ENCODE measurements at places on chromosomes 3 and 15. TPM values are rescaled to one million over a fixed set of nuclear protein-coding genes. Genes with fewer than 3 reads are reported as not detected.

DNA sequence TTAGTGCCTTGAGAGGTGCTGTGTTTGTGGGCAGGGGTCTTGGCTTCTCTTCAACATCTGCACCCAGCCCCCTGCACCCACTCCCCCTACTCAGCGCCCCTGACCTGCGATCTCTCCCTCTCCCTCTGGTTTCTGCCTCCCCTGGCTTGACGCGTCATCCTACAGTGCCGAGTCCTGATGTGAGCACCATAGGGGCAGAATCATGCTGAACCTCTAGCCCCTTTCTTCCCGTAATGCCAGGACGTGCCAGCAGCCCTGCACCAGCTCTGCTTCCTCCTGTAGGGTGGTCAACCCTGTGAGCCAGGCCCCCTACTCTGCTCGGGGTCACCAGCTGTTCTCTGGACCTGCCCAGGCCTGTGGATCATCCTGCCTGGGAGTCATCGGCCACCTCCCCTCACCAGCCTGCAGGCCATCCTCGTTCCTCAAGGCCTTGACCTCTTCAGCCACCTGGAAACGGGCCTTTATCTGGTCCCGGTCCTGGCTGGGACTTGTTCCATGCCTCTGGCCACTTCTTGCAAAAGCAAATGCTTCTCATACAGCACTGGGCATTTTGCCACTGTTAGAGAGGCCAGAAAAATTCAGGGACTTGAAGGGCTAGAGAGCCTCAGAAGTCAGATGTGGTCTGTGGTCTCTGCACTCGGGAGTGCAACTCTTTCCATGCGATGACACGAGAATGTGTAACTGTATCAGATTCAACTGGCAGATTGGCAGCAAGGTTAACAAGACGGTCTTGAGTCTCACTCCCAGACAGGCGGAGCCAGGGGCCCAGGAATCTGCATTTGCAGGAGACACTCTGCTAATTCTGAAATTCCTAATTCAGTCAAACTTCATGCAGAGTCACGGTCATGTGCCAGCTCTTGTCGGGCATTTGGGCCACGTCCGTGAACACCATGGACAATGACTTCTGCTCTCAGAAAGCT is 16.7 kb upstream of the KLF15 start:
- no peak overlapping the region for H3K4me3 ChIP-seq
- H3K4me1 ChIP-seq, result no peaks in the 10 kb centered on the region
- no peak for DNase-seq
- no peaks in the 10 kb centered on the region for H3K27me3 ChIP-seq

DNA sequence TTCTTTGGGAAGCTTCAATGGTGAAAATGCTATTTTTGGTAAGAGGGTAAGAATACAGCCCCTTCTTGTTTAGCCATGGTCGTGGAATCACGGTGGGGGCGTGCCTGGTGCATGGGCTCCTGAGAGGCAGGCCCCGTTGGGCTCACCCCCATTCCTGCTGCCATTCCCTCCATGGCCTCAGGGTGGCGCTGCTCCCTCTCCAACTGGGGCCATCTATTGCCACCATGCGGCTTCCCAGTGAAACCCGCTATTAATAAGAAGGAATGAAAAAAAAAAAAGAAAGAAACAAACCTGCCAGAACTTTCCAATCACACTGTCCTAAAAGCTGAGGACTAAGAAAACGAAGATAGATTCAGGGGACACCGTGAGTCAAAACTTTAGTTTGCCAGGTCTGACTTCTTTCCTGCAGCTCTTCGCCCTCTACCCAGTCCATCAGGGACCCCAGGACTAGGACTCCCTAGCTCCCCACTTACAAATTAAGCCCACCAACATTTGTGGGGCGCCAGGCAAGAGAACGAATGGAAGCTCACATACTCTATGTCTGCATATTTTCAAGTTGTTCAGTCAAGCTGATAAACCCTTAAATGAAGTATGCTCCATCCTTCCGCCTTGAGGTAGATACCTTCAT is 30.6 kb upstream of the ABHD2 start:
- no peaks in the 10 kb centered on the region for H3K27me3 ChIP-seq
- no peak overlapping the region for H3K27ac ChIP-seq
- H3K4me3 ChIP-seq, result no peak overlapping the region
- H3K36me3 ChIP-seq, result no peaks in the 10 kb centered on the region
- peak; percentile 45 for DNase-seq

DNA sequence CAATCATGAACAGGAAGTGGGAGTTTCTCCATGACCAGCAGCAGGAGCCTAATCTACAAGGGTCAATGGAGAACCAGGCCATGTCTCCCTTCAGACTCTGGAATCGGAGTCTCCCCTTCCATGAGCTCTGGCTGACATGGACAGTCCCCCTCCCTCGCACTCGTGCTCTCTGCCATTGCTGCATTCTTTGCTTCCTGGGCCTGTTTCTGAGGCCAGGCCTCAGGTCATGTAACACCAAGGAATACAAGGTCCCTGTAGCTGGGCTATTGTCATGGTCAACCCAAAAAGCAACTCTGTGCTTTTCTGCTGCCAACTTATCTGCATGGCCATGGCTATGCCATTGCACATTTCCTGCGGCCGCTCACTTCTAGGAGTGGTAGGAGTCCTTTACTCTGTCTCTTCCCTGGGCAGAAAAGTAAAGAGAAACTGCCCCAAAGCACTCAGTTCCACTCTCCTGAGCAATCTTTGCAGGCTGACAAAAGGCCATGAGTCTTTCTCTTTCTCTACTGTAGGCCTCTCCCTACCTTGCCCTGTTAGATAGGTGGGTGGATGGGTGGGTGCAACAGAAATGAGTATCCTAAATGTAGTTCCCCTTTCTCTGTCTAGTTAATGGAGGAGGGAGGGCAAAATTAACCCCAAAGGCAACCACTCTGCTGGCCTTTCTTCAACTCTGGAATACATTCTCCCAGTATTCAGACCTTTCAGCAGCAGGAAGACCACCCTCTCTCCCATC is 40.8 kb upstream of the PROK2 start:
- 0 out of 2 replicates have a peak, but pooled peaks cover 5% of the 10 kb centered on the region for H3K27me3 ChIP-seq
- H3K36me3 ChIP-seq, result no peaks in the 10 kb centered on the region
- no peak overlapping the region for H3K4me3 ChIP-seq
- no peak overlapping the region for H3K27ac ChIP-seq

GRCh38 chr3:11246663-11246970 is 25.6 kb upstream of the ATG7 start:
- H3K4me3 ChIP-seq, result no peak overlapping the region
- no peaks in the 10 kb centered on the region for H3K36me3 ChIP-seq
- H3K27ac ChIP-seq, result no peak overlapping the region
- DNase-seq, result no peak
- no peaks in the 10 kb centered on the region for H3K27me3 ChIP-seq
- no peaks in the 10 kb centered on the region for H3K4me1 ChIP-seq

DNA sequence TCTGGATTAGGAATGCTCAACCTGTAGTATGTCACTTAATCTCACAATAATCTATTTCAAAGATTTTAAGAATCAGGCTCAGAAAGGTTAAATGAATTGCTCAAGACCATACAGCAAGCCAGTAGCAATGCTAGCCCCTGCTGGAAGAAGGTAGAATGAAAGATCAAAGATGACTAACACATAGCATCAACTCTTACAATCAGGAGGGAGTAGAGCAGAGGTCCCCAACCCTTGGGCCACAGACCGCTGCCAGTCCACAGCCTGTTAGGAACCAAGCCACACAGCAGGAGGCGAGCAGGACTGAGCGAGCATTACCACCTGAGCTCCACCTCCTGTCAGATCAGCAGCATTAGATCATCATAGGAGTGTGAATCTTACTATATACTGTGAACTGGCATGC is 15.5 kb upstream of the GATM start:
- H3K27me3 ChIP-seq, result no peaks in the 10 kb centered on the region
- no peak for DNase-seq
- no peak overlapping the region for H3K27ac ChIP-seq

GRCh38 chr3:16516695-16517481 is 3.4 kb upstream of the RFTN1 start:
- no peak for DNase-seq
- peaks cover 22% of the 10 kb centered on the region for H3K27me3 ChIP-seq
- no peak overlapping the region for H3K27ac ChIP-seq
- H3K4me1 ChIP-seq, result peaks cover 12% of the 10 kb centered on the region
- H3K4me3 ChIP-seq, result no peak overlapping the region

DNA sequence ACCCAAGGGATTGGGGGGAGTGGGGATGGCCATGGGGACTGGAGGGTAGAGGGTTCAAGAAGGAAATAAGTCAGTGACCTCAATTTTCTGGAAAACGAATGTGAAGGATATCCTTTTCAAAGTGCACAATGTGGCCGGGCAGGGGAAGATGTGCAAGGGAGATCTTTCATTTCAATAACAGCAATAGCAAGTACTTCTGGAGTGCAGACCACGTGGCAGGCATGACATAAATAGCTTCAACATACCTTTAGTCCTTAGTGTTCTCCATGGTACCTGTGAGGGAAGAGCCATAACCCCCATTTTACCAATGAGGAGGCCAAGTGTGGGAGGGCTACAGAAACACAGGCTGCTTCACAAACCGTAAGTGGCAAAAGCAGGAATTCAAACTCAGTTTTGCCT is 138.7 kb downstream of the FOXP1 start:
- H3K4me1 ChIP-seq, result no peaks in the 10 kb centered on the region
- DNase-seq, result no peak
- H3K27ac ChIP-seq, result no peak overlapping the region
- no peaks in the 10 kb centered on the region for H3K27me3 ChIP-seq
- no peaks in the 10 kb centered on the region for H3K36me3 ChIP-seq

DNA sequence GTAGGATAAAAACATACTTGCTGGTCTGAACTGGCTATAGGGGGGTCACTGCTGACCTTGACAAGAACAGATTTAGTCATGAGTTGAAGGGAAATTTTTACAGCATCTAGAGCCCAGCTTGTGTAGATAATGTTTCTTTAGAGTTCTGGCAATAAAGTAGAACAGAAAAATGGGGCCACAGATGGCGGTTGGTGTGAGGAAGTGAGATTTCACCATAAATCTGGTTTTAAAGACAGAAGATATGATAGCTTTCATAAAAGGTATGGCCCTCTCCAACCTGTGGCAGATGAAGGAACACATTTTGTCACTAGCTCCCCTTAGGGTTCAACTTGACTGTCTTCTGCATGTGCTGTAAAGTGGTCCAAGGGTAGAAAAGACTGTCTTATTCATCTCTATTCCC is 24.3 kb upstream of the IMPDH2 start:
- DNase-seq, result no peak
- peaks cover 39% of the 10 kb centered on the region for H3K36me3 ChIP-seq
- no peaks in the 10 kb centered on the region for H3K4me1 ChIP-seq
- no peaks in the 10 kb centered on the region for H3K27me3 ChIP-seq

DNA sequence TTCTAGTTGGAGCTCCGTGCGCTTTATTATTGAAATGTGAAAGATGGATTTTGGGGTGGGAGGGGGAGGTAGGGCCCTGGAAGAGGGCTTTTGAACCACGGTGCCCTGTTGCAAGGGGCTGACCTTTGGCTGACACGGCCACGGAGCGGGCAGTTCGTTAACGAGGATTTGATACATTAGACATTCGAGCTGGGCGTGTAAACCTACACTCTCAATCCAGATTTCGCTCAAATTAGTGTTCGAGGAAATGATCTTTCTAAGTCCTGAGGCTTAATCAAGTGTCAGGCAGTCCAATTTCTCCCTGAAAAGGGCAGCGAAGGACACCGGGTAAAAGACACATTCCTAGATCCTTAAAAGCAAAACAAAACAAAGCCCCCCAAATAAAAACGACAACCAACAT is 13.0 kb downstream of the ZIC1 start:
- no peaks in the 10 kb centered on the region for H3K27me3 ChIP-seq
- no peak overlapping the region for H3K4me3 ChIP-seq
- no peak for DNase-seq
- H3K27ac ChIP-seq, result no peak overlapping the region

GRCh38 chr3:11290743-11291680 is 18.8 kb downstream of the ATG7 start:
- H3K36me3 ChIP-seq, result no peaks in the 10 kb centered on the region
- peaks cover 44% of the 10 kb centered on the region for H3K4me1 ChIP-seq
- H3K4me3 ChIP-seq, result no peak overlapping the region
- no peaks in the 10 kb centered on the region for H3K27me3 ChIP-seq
- DNase-seq, result no peak
- H3K27ac ChIP-seq, result no peak overlapping the region

UNC13C gene
- not detected for total RNA-seq

RBPMS2 gene
- total RNA-seq, result 11.6 TPM

RARB gene
- not detected for total RNA-seq

Measured in HCT116 (cell line).